ENCODE measurements at places on chromosomes 2 and 18. TPM values are rescaled to one million over a fixed set of nuclear protein-coding genes. Genes with fewer than 3 reads are reported as not detected.

The UGT1A7 gene
- 4.9 TPM for total RNA-seq

The GRB14 gene
- total RNA-seq, result 2.7 TPM

The GALNT14 gene
- 1.7 TPM for total RNA-seq

The GAREM1 gene
- total RNA-seq, result 15.7 TPM

The DNER gene
- 11.3 TPM for total RNA-seq

The IKZF2 gene
- total RNA-seq, result 29.2 TPM

The AUP1 gene
- total RNA-seq, result 124 TPM

- no peak for DNase-seq
- no peak overlapping the region for H3K27ac ChIP-seq
- no peaks in the 10 kb centered on the region for H3K36me3 ChIP-seq
- H3K4me3 ChIP-seq, result no peak overlapping the region
- H3K4me1 ChIP-seq, result no peaks in the 10 kb centered on the region
Measured at GRCh38 chr18:48529796-48530195, 9.0 kb upstream of the CTIF start.

- no peaks in the 10 kb centered on the region for H3K27me3 ChIP-seq
- H3K4me3 ChIP-seq, result no peak overlapping the region
- no peak for DNase-seq
Measured at GRCh38 chr2:146477383-146477782, 1367.4 kb upstream of the ACVR2A start.

DNA sequence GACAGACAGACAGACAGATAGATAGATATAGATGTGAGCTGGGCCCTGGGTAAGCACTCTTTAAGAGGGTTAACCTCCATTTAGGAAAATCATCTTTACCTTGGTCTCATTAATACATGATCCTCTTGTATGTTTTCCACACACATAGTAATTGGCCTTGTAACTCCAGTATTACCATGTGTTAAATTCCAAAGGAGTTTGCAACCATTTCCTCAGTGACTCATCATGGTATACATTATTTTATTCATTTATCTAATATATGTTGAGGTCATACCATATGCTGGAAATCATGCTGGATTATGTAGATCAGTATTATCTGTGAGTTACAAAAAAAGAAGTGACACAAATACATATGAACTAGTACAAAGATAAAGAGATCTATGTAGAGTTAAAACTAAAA lies 504.3 kb downstream of the DCC start:
- no peaks in the 10 kb centered on the region for H3K4me1 ChIP-seq
- DNase-seq, result no peak
- no peaks in the 10 kb centered on the region for H3K27me3 ChIP-seq
- H3K36me3 ChIP-seq, result no peaks in the 10 kb centered on the region

DNA sequence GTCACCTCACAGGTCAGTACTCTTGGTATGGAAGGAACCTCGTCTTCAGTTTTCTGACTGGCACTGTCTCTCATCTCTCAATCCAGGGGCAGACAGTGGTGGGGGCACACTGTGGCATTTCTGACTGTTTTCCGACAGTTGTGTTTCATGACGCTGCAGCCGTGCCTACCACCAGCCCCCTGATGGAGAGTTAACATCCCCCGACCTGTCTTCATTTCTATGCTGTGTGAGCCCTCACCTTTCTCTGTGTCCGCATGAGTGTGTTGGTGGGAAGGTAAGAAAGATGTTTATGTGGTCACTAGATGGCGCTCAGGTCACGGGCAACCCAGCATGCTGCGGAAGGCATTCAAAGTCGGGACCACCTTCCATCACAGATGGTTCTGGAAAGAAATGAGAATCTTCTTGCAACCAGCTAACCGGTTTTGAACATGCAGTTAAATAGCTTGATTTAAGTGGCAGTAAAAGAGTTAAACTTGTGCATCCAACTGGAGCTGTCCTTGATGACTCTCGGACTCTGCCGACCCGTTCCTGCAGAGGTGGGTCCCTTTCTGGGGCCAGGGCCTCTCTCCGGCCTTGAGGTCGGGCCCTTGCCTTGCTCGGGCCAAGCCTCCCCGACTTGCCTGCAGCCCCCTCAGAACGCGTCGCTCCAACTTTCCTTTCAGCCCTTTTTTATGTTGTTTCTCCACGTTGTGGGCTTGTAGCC lies 92.4 kb downstream of the DYSF start:
- no peaks in the 10 kb centered on the region for H3K4me1 ChIP-seq
- H3K27ac ChIP-seq, result no peak overlapping the region
- no peak overlapping the region for H3K4me3 ChIP-seq
- H3K36me3 ChIP-seq, result no peaks in the 10 kb centered on the region
- no peak for DNase-seq

DNA sequence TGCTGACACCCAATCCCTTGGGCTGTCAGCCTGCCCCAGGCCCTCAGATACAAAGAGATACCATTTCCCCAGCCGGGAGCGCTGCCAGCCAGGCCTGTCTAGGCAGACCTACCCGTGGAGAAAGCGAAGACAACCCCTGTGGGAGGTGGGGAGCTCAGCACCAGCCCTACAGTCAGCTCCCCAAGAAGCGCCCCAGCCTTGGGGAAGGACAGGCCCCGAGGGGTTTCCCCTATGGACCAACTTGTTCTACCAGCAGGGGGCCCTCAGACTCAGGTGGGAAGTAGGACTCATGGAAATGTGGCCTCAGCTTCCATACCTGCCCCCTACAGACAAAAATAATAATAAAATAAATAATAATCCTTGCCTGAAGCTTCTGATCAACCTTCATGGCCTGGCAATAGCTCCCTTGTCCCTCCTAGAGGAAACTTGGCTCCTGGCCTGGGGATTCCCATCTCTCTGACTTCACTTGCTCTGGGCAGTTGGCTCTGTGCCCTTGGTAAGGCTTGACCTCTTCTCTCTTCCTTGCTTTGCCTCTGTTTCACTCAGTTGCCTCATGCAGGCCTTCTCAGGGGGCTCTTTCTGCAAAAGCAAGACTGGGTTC lies 7.0 kb downstream of the SLC35F6 start:
- DNase-seq, result no peak
- no peaks in the 10 kb centered on the region for H3K27me3 ChIP-seq
- H3K4me1 ChIP-seq, result peaks cover 80% of the 10 kb centered on the region
- no peak overlapping the region for H3K4me3 ChIP-seq

GRCh38 chr2:188404341-188405004 lies 112.8 kb downstream of the GULP1 start:
- no peak for DNase-seq
- H3K27ac ChIP-seq, result no peak overlapping the region
- no peaks in the 10 kb centered on the region for H3K4me1 ChIP-seq
- H3K27me3 ChIP-seq, result no peaks in the 10 kb centered on the region
- no peak overlapping the region for H3K4me3 ChIP-seq

GRCh38 chr18:5413447-5413846 lies 117.9 kb upstream of the ZBTB14 start:
- H3K4me3 ChIP-seq, result no peak overlapping the region
- no peak for DNase-seq
- no peaks in the 10 kb centered on the region for H3K27me3 ChIP-seq
- H3K27ac ChIP-seq, result no peak overlapping the region

GRCh38 chr2:56613254-56613653 lies 429.5 kb downstream of the CCDC85A start:
- H3K36me3 ChIP-seq, result no peaks in the 10 kb centered on the region
- H3K4me3 ChIP-seq, result no peak overlapping the region
- H3K4me1 ChIP-seq, result no peaks in the 10 kb centered on the region
- H3K27ac ChIP-seq, result no peak overlapping the region
- no peak for DNase-seq

DNA sequence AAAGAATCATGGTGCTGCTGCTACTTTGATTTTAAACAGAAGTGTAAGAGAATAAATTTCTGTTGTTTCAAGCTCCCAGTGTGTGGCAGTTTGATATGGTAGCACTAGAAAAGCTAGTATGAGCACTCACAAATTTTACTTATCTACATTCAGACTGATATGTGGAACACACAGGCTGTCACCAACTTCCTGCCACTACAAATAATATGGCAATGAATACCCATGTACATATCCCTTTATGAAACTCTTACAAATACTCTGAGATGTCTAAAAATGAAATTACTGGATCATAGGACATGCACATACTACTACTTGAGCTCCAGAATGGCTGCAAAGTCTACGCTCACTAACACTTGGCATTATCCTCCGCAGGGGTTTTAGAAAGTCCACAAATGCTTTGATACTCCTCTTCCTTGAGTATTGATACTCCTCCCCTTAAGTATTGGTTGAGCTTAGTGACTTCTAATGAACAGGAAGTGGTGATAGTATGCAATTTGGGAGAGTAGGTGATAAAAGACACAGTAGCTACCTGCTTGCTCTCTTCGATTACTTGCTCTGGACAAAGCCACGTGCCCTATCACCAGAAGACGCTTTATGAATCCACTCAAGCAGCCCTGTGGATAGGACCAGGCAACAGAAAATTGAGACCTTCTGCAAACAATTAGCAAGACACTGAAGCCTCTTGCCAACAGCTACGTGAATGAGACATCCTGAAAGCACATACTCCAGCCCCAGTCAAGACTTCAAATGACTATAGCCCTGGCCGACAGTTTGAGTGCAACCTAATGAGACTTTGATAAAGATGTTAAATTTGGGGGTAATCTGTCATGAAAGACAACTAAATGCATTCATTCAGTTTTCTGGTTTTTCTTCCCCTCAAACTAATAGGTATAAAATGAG lies 35.4 kb downstream of the FBXO11 start:
- DNase-seq, result no peak
- H3K4me1 ChIP-seq, result peaks cover 64% of the 10 kb centered on the region
- H3K27ac ChIP-seq, result no peak overlapping the region
- H3K4me3 ChIP-seq, result no peak overlapping the region
- H3K36me3 ChIP-seq, result no peaks in the 10 kb centered on the region

GRCh38 chr2:8090748-8091700 lies 590.8 kb upstream of the ID2 start:
- H3K4me1 ChIP-seq, result no peaks in the 10 kb centered on the region
- H3K27ac ChIP-seq, result no peak overlapping the region
- DNase-seq, result no peak
- no peaks in the 10 kb centered on the region for H3K27me3 ChIP-seq

- H3K27ac ChIP-seq, result no peak overlapping the region
- no peaks in the 10 kb centered on the region for H3K36me3 ChIP-seq
- H3K4me1 ChIP-seq, result no peaks in the 10 kb centered on the region
- H3K4me3 ChIP-seq, result no peak overlapping the region
- H3K27me3 ChIP-seq, result no peaks in the 10 kb centered on the region
Measured at GRCh38 chr2:133476931-133477615, 91.2 kb downstream of the NCKAP5 start.

DNA sequence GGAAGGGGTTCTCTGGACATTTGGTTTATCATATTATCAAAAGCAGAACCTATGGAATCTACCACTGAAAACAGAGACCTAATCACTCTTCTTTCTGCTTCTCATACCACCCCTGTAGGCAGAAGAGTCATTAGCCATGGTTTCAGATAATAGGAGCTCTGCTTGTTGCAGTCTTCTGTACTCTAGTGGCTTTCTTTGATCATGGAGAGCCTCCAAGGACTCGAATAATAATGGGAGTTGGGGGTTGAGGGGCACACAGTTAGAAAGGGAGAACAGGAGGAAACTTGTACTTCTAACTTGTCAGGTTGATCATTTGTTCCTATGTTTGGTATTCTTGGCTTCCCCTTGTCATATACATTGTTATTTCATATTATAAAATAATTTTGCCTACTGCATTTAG lies 52.3 kb upstream of the VWC2L start:
- no peak overlapping the region for H3K27ac ChIP-seq
- H3K4me1 ChIP-seq, result no peaks in the 10 kb centered on the region
- H3K27me3 ChIP-seq, result no peaks in the 10 kb centered on the region
- no peak for DNase-seq
- no peaks in the 10 kb centered on the region for H3K36me3 ChIP-seq
- H3K4me3 ChIP-seq, result no peak overlapping the region

GRCh38 chr2:143680885-143681405 lies 551.7 kb downstream of the ARHGAP15 start:
- DNase-seq, result no peak
- no peaks in the 10 kb centered on the region for H3K36me3 ChIP-seq
- no peak overlapping the region for H3K4me3 ChIP-seq
- H3K4me1 ChIP-seq, result no peaks in the 10 kb centered on the region
- no peak overlapping the region for H3K27ac ChIP-seq

DNA sequence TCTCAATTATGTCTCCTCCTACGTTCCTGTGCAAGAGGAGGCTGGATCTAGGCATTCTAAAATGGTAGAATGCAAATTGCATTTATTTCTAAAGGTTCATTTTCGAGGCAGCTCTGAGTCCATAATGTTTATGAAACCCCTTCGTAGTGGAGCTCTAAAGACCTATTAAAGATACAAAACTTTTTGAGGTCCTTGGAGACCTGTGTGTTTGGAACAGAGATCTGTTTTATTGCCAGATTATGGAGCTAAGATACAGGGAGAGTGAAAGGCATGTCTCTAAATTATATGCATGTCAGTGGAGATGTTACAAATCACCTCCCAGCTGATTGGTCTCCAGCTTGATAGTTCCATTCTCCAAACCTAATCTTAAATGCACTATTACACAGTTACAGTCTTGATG lies 335.8 kb downstream of the GULP1 start:
- no peak overlapping the region for H3K4me3 ChIP-seq
- H3K27ac ChIP-seq, result peak overlapping the region; percentile 70
- no peaks in the 10 kb centered on the region for H3K36me3 ChIP-seq
- no peaks in the 10 kb centered on the region for H3K27me3 ChIP-seq

- no peak for DNase-seq
- no peak overlapping the region for H3K27ac ChIP-seq
- H3K36me3 ChIP-seq, result no peaks in the 10 kb centered on the region
- H3K27me3 ChIP-seq, result no peaks in the 10 kb centered on the region
- no peak overlapping the region for H3K4me3 ChIP-seq
- peaks cover 10% of the 10 kb centered on the region for H3K4me1 ChIP-seq
Measured at GRCh38 chr18:45510656-45511055, 104.6 kb upstream of the SLC14A2 start.

- no peaks in the 10 kb centered on the region for H3K27me3 ChIP-seq
- H3K36me3 ChIP-seq, result no peaks in the 10 kb centered on the region
- no peak for DNase-seq
- H3K4me1 ChIP-seq, result no peaks in the 10 kb centered on the region
- H3K27ac ChIP-seq, result no peak overlapping the region
- no peak overlapping the region for H3K4me3 ChIP-seq
Measured at GRCh38 chr2:154350911-154351310, 347.6 kb upstream of the KCNJ3 start.

- DNase-seq, result no peak
- no peaks in the 10 kb centered on the region for H3K36me3 ChIP-seq
- no peaks in the 10 kb centered on the region for H3K27me3 ChIP-seq
Measured at GRCh38 chr2:164044622-164045021, 308.8 kb upstream of the FIGN start.
